Activated gamma-delta T cell treated with anti-CD3 and anti-CD28 coated beads, Interleukin-2, amount 50 U/mL, for 16 hours (primary cell): ENCODE measurements at places on chromosomes 13 and 19.

DNA sequence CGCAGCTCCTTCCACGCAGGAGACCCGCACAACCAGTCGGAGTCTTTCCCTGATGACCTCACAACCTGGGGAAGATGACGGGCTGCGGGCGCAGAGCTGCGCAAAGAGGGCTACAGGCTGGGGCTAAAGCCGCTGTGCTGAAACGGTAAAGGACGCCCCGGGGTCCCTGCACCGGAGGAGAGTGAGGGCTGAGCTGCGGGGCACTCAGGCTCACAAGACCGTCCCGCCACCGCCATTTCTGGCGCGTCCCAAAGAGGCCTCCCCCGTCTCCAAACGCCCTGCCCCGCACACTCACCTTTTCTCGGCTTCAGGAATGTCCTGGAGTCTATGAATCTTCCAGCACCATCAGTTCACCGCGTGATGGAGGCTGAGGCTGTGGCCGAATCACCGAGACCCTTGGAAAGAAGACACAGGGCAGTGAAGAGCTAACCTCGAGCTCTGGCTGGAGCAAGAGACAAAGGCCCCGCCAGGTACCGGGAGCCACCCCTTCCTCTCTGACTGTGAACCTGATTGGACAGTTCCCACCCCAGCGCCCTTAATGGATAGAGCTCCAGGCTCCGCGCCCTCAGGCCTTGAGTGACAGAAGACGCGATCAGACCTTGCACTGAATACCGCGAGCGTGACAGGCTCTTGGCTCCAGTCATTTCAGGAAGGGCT lies 41.8 kb upstream of the ZNF429 start:
- peak; percentile 5 for DNase-seq

- DNase-seq, result no peak
These were observed 184.8 kb downstream of the TEX29 start for GRCh38 chr13:111505175-111505777.

DNA sequence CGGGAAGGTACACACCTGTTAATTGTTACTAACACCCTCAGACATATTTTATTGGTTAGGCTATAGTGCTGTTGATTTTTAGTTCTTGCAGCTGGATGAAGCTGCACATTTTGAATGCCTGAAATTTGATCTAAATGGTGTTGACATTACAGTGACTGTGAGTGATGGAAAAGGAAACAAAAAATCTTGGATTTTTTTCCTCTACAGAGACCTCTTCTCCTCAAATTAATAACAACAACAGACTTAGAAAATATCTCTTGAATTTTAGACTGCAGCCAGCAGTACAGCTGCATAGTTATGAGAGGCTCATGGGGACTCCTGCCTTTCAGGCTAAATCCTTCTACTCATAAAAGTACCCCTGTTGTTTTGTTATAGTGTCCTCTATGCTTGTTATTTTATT lies 500.5 kb upstream of the SPRY2 start:
- DNase-seq, result no peak

GRCh38 chr13:94419304-94419924 lies 60.1 kb downstream of the DCT start:
- DNase-seq, result peak; percentile 10

- no peak for DNase-seq
These were observed 18.5 kb downstream of the RASL11A start for GRCh38 chr13:27289011-27289665.

GRCh38 chr13:23359882-23360281 lies 73.6 kb downstream of the SACS start:
- DNase-seq, result no peak

DNA sequence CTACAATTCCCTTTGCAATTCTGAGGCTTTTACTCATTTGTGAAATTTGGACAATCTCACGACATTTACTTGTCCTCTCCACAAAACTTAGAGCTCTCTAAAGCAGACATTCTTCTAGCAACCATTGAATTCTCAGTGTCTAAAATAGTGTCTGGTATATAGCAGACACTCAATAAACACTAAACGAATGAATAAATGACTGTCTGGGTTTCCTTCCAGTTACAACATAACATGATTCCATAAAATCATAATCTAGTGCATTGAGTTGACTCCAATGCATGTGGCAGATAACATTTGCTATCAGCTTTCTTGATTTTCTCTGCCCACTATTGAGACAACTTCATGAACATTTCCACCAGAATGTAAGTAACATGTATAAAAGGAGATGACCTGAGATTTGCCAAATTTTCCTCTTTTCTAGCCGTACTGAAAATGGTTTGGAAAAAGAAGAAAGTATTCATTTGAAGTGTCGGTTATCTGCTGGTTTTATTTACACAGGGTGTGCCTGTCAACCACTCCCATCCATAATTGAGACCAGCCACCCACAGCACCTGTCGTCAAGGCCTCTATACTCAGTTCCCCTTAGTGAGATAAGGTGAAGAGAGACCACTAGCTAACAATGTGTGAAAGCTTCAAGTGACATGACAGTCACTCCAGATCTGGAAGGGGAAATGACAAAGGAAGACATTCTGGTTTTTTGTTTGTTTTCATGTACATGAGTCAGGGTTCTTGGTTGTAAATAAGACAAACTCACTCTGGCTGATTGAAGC lies 4.8 kb upstream of the SERP2 start:
- no peak for DNase-seq

DNA sequence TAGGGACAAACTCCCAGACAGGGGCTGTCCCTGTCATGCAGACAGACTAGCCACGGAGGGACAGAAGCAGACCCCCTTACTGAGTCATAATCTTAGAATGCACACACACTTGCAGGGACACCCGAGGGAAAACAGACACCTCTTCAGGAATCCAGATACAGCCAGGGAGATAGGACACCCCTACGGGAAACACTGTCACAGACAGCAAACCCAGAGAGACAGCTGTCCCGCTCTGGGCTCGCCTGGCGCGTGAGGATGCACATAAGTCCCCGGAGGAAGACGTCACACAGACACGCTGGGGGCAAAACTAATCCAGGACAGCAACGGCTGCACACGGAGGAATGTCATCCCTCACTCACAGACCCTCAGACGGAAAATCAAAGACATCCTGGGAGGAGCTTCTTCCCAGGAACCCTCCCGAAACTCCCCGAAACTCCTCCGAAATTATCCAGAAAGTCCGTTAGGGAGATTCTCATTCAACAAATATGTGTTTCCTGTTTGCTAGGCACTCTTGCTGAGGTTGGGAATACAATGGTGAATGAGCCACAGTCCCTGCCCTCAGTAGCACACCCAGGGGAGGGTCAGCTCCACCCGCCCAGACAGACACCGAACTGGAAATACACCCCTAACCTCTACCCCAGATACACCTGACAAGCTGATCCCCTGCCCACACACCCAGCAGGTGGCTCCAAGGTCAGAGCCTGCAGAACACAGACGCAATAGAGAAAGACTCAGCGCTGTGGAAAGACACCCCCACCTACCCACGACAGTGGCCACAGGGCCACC lies 15.2 kb upstream of the TOMM40 start:
- DNase-seq, result no peak

DNA sequence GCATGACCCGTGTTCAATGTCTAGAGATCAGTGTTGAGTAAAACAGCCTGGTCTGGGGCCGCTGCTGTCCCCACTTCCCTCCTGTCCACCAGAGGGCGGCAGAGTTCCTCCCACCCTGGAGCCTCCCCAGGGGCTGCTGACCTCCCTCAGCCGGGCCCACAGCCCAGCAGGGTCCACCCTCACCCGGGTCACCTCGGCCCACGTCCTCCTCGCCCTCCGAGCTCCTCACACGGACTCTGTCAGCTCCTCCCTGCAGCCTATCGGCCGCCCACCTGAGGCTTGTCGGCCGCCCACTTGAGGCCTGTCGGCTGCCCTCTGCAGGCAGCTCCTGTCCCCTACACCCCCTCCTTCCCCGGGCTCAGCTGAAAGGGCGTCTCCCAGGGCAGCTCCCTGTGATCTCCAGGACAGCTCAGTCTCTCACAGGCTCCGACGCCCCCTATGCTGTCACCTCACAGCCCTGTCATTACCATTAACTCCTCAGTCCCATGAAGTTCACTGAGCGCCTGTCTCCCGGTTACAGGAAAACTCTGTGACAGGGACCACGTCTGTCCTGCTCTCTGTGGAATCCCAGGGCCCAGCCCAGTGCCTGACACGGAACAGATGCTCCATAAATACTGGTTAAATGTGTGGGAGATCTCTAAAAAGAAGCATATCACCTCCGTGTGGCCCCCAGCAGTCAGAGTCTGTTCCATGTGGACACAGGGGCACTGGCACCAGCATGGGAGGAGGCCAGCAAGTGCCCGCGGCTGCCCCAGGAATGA lies 1.5 kb upstream of the CEACAM5 start:
- DNase-seq, result peak; percentile 43

DNA sequence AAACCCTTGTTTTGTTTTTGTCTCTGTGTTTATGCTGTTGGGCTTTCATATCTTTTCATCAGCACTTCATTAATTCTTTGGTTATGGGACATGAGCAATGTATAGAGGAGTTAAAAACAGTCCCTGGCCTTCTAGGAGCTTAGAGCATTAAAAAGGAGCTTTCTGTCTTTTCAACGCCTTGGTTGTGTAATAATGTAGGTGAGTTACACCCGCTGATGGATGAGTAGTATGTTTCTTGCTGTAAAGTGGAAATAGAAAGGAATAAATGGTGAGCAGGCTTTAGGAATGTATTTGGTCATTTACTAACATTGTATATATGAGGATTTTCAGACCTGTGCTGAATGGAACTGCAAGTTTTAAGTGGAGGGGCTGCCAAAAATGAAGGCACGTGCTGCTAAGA lies 121.5 kb upstream of the RNF113B start:
- DNase-seq, result no peak

DNA sequence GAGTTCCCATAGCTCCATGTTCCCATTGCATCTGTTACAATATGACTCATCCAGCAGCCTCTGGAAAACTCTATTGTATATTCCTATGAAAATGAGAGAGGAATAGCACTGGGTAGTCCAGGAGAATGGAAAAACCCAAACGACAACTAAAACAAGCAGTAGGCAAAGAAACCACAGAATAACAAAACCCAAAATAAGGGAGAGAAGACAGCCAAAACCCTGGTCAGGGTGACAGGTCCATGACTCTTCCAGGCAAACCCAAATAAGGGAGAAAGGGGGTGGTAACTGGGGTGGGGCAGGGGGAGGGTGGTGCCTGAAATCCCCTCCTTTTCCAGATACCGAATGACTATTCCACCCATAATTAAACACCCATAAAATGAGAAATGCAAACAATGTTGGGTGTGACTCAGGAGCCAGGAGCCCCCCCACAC lies 4.0 kb upstream of the ZNF8 start:
- no peak for DNase-seq

DNA sequence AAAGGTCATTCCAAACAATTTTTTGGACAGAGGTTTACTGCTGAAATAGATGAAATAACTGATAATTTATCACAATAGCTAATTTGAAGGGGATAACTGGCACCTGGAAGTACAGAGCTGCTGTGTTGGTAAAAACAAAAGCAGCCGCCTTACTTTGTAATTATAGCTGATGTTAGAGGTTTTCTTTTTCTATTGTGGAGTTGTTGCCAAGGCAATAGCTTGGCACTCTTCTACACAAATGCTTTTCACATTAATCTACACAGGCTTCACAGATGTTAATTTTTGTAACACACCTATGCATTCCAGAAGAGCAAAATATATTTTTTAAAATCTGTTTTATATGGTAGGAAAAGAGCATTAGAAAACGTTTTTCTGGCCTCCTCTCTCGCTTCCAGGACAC lies 56.9 kb downstream of the LACC1 start:
- no peak for DNase-seq

DNA sequence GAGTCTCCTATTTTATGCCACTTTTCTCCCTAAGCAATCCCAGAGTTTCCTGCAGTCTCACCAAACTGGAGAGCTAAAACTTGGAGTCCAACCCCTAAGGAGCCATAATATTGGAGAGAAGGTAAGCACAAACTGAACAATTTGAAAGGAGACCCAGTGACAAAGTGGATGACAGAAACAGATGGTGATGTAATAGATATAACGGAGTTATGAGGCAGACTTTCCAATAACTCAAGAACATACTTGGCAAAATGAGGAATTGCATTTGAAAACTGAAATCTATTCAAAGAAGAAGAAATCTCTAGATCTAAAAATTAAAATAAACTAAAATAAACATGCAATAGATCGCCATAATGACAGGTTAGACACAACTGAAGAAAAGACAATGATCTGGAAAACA lies 200.9 kb upstream of the MIR17HG start:
- no peak for DNase-seq

- peak; percentile 37 for DNase-seq
These were observed 73.4 kb upstream of the UBL3 start for GRCh38 chr13:29923554-29924481.

DNA sequence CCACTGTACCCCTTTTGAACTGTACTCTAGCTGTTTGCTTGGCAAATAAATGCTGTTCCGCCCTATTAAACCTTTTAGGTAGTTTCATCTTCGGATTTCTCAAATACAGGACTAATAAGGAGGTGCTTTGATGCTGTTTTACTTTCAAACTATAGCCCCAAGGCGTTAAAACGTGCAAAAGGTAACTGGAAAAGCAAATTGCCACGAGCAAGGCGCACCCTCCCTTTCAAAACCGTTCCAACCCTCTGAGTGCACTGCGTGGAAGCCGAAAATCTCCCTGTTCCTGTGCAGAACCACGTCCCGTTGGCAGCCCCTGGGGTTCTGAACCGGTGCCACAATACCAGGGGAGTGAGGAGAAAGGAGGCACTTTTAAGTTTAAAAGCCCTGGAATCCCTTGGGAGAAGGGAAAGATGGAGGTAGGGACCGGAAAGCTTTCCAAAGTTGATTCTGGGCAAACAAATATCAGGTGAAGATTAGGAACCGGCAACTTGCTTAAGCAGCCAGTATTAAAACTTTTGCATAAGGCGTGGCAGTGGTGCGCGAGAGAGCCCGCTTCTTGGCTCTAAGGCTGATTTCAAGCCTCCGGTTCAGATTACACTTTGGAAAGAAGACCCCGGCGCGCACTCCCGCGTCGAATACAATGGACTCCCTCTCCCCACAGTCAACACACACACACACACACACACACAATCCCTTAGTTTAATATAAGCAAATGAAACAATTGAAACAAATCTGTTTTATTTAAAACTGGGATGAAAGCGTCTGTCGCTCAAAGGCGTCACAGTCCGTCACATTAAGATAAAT lies 9.5 kb downstream of the POU4F1 start:
- DNase-seq, result no peak

DNA sequence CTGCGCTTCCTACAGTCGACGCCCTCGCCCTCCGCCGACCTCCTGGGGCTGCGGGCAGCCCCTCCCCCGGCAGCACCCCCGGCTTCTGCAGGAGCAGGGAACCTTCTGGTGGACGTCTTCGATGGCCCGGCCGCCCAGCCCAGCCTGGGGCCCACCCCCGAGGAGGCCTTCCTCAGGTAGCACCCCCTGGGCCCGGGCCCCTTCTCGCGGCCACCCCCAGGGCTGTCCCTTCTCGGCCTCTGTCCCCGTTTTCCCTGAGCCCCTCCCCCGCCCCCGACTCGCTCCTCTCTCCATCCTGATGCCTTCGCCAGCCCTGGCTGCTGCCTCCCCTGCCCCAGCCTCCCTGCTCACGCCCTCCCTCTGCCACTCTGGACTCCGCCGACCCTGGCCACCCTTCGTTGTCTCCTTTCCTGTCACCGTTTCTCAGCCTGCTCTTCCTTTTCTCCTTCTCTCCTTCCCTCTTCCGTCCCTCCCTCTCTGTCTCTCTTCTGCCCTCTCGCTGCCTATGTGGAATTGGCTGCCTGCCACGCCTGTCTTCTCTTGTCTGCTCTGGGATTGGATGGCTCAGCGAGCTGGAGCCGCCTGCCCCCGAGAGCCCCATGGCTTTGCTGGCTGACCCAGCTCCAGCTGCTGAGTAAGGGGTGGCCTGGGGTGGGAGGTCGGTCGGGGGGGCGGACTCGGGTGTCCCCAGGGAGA lies 11.0 kb downstream of the FUZ start:
- DNase-seq, result no peak
